CD8-positive, alpha-beta memory T cell (primary cell): ENCODE measurements at places on chromosomes 2 and 18.

GRCh38 chr2:38850045-38850444 is 25.7 kb downstream of the DHX57 start:
- DNase-seq: no peak

- DNase-seq: no peak
These were observed 648.2 kb downstream of the STK39 start for GRCh38 chr2:167599219-167599618.

- DNase-seq: no peak
These were observed 11.0 kb upstream of the ALPK2 start for GRCh38 chr18:58639751-58640427.

DNA sequence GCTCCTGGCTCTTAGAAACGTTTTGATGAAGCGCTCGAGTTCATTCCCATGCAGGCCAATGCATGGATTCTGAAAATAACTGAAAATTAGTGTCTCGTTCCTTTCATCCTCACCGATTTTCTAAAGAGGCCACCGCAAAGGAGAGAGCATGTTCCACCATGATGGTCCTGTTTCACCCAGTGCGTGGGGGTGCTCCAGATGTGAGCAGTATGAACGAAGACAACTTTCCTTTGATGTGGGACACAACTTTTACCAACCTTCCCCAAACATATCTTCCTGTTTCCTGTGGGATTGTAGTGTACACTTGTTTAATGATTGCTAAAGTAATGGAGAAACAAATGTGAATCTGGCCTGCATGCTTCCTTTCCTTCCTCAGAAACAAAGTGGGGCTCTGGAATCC is 114.5 kb downstream of the PRPF40A start:
- DNase-seq: no peak

DNA sequence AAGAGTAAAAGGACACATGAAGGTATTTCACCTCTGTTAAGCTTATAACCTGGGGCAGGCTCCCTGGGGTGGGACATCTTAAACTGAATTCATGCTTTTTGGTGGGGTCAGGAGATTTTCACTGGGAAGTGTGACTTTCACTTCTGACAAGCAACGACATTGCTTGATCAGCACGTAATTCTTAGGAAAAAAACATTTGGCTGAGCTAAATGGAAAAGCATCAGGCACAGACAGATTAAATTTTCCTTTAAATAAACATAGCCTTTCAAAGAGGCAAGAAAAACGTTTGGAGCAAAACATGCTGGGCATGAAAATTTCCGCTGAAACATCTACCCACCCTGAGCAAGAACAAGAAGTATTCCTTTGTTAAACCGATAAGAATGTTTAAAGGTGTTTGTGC is 674.0 kb upstream of the CELF4 start:
- no peak for DNase-seq

DNA sequence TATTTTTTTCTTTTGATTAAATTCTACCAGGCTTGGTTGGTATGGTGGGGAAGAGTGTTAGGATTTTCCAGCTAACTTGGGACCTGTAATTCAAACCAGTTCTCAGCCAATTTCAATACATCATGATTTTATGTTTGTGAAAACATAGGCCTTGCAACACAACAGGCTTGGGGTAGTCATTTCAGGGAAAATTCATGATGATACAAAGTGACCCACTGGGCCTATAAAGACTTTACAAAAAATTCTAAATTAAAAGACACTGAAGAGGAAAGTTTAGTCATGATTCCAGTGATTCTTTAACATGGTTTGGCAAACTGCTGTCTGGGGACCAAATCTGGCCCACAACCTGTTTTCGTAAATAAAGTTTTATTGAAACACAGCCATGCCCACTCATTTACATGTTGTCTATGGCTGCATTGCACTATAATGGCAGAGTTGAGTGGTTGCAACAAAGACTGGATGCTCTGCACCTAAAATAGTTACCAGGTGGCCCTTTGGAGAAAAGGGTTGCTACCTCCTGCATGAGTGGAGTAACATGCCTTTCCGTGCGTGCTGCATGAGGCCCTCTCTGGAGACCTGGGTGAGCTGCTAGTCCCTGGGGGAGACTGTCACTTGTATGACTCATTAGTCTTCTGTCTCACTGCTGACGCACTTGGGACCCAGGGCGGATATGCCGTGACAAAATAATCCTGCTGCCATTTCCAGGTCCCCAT is 73.6 kb downstream of the NPAS2 start:
- no peak for DNase-seq

- DNase-seq: no peak
These were observed 524.2 kb downstream of the TRIB2 start for GRCh38 chr2:13240789-13241487.

- DNase-seq: no peak
These were observed 130.0 kb downstream of the LPIN1 start for GRCh38 chr2:11876436-11876835.

DNA sequence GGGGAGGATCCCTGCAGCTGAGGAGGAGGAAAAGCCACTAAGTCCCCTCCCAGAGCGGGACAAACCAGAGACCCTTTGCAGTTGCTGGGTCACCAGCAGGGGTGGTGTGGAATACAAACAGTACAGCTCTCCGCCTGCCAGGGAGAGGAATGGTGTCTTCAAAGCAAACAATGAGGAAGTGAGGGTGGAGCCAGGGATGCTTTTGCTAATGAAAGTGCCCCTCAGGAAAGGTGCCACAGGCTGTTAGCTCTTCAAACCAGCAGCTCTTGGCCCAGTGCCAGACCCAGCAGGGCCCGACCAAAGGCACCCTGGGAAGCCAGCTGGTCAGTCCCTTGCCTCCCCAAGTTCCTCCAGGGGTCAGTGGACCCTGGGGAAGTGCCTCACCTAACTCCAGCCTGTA is 102.8 kb downstream of the HIBCH start:
- DNase-seq: no peak

DNA sequence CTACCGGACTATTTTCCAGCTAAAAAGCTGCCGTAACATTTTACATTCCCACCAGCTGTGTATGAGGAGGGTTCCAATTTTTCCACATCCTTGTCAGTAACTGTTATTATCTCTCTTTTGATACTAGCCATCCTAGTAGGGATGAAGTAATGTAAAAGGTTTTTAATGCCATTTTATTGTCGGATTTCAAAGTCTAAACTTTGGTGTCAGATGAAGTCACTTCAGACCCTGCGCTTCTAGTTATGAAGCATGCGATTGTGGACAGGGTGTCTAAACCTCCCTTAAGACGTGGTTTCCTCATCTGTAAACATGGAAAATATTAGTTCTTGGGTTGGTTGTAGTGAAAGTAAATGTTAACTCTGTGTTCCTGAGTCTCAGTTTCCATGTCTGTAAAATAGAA is 4.7 kb downstream of the DGKD start:
- no peak for DNase-seq

DNA sequence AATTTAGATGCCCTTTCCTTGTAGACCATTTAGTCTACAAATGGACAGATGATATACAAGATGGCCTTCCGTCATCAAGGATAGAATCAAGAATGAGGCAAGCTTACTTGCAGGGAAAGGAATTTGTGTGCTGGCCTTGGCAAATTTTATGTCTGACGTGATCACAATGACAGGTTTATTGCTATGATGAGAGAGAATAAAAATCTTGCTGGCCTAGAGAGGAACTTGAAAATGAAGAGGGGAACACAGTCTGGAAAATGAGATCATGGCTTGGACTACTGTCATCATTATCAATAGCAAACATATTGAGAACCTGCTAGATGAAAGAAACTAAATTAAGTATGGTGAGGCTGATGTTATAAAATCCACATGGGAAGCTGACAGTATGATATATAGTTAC is 66.0 kb downstream of the CSRNP3 start:
- no peak for DNase-seq

GRCh38 chr2:67399144-67399543 is 2.0 kb downstream of the ETAA1 start:
- DNase-seq: no peak

GRCh38 chr2:37146062-37146461 is 10.7 kb downstream of the EIF2AK2 start:
- no peak for DNase-seq

DNA sequence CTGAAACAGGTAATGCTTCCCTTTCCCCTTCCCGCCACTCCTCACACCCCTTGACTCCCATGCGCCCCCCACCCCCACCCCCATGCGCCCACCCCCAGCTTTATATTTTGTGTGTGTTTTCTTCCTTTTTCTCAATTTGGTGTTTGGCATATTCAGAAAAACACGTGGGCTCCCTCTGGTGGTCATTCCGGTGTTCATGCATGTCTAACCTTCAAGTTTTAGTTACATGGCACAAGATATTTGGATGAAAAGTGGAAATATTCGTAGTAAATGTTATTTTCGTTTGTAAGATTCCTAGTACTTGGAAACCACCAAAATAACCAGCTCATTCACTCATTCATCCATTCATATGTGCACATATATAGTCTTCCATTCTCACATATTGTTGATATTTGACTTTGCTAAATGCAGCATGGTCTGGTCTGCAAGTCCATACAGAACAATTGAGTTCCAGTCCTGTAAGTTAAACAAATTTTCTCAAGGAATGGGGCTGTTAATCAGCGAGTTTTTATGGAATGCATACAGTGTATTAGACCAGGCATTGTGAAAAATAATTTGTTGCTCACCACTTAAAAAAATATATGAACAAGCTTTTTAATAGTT is 143.6 kb upstream of the MAP3K20 start:
- peak; percentile 21 for DNase-seq

- DNase-seq: no peak
These were observed 130.0 kb downstream of the FMNL2 start for GRCh38 chr2:152464851-152465470.

DNA sequence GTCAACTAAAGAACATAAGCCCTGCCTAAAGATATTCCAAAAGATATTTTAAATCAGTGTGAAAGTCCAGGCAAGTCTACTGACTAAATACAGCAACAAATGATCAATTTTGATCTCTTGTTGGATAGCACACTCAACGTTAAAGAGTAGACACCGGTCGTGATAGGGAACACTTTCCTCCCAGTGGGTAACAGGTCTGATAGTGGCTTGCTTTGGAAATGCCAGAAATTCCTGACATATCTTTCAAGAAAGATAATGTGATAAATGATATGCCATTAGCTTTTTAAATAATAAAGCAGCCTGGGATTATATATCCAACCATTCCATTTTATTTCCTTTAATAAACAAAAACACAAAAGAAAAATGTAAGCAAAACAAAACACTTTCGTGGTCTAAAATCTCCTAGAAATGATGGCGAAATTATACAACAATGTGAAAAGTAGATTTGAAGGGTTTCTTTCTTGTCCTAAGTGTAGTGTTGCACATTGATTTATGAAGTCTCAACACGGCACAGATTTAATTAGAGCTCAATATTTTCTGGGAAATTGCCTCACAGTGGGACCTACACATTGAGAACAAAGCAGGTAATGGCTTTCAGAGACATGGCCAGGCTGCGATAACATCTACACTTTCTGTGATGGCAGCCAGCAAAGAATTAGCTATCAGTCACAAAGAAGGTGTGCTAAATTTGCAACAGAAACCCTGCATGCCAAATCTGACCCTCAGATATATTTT is 158.6 kb downstream of the PPP1R1C start:
- no peak for DNase-seq

GRCh38 chr2:80413136-80413535 is 108.6 kb upstream of the LRRTM1 start:
- DNase-seq: no peak

GRCh38 chr2:9895669-9896590 is 52.7 kb downstream of the TAF1B start:
- DNase-seq: no peak

DNA sequence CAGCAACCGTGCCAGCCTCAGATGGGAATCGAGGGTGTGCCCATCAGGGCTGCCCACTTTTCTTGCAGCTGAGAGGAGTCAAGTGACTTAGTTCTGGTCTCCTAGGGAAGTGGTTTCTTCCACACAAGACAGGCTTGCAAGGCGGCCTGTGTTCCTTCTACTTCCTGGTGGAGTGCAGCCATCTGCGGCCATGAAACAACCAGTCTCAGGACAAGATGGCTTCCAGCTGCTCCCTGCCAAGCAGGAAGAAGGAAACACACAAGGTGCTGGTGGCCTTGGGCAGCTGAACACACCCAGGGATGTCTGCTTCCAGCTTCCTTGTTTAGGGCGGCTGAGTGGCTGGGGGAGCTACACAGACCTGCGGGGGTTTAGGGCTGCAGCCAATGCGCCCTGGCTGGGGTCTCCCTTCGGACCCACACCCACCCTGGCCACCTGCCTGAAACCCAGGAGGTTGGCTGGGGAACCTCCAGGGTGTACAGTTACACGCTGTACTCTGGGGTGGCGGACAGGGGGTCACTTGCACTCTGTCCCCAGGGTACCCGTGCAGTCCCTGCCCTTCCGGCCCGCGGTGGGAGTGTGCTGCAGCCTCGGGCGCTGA is 34.7 kb downstream of the PTPN18 start:
- DNase-seq: no peak

- DNase-seq: no peak
These were observed 71.2 kb upstream of the AFF3 start for GRCh38 chr2:100213595-100213994.

GRCh38 chr18:31776093-31776492 is 15.4 kb upstream of the SLC25A52 start:
- no peak for DNase-seq

- no peak for DNase-seq
These were observed 128.8 kb upstream of the TRIB2 start for GRCh38 chr2:12587729-12588522.

GRCh38 chr18:59877361-59877760 is 22.4 kb upstream of the PMAIP1 start:
- no peak for DNase-seq

DNA sequence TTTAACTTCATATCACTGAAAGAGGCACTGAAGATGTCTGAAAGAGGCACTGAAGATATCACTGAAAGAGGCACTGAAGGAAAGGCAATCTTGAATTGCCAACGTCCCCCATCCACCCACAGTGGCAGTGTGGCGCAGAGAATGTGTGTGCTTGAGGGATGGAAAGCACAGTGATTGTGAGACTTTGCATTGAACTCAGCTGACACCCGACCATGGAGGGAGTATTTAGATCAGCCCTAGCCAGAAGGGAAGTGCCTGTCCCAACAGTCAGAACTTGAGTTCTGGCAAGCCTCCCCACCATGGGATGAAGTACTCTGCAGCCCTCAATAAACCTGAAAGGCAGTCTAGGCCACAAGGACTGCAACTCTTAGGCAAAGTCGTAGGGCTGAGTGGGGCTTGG is 33.8 kb downstream of the MAP4K3 start:
- DNase-seq: no peak
